ENCODE measurements at places on chromosomes 12 and 14. TPM values are rescaled to one million over a fixed set of nuclear protein-coding genes. Genes with fewer than 3 reads are reported as not detected.

DNA sequence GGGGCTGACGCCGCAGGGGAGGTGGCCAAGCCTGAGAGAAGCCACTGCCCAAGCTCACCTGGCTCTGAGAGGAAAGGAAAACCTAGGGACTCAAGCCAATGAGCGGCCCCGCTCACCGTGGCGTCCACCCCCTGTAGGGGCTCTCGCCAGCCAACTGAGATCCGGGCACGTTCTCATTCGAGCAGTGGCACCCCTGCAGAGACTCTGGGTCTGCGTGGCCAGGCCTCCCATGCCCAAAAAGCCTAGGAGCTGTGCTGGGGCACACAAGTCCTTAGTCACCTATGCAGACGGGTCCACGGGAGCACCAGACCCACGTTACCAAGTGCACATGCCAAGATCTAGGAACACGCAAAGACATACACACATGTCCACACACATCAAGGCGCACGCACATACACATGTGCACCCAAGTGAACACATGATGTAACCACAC lies 106.2 kb downstream of the NCOR2 start:
- DNase-seq = no peak

DNA sequence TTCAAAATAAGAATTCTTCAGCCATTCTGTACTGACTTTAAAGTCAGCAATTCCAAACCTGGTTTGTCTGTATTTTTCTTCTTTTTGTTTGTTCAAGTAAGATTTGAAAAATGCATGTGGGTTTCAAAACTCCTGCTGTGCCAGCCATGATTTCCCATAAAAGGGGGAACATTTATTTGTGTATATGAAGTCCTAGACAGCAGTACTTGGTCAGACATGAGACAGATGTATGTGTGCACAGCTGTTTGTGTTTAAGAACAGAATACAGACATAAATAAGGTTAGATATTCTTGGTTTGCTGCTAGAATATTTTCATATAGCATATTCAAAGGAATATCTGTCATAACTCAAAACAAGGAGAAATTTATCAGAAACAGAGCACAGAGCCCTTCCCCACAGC lies 236.0 kb downstream of the ADAMTS20 start:
- peak; percentile 42 for DNase-seq

- DNase-seq = no peak
These were observed 26.2 kb upstream of the PLEKHD1 start for GRCh38 chr14:69458350-69458749.

Gene SLC25A47
- total RNA-seq = not detected

Gene ZFHX2
- 27.3 TPM for total RNA-seq

- peak; percentile 97 for DNase-seq
These were observed 22.4 kb downstream of the CALM1 start for GRCh38 chr14:90419200-90419599.

- DNase-seq = no peak
These were observed 171.3 kb upstream of the PLXNC1 start for GRCh38 chr12:93977081-93977480.
